Ovary (tissue), 10 donors: ENCODE measurements at places on chromosomes 3 and 15. TPM values are rescaled to one million over a fixed set of nuclear protein-coding genes. Genes with fewer than 3 reads are reported as not detected.

DNA sequence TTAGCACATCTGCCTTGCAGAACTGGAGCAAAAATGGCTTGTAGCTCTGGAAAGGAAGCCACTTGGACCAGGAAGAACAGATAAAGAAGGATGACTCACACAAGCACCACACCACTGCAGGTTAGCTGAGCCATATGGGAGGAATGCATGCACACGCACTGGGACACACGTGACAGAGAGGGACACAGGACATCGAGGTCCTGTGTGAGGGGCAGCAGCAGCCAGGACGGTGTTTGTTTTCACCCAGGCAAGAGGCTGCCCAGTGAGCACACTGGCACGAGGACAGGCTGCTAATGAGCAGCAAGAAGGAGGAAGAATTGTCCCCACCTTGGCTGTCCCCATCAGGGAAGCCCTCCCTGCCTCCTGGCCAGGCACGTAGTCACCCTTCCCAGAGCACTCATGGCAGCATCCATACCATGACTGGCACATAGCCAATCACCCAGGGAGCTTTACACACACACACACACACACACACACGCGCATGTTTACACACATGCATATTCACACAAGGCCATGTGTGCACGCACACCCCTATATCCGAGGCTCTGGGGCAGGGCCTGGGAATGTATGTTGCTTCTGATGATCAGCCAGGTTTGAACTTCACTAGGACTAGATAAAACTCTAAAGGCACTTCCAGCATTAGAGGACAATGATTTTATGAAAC lies 24.0 kb upstream of the SPTBN5 start:
- no peak for DNase-seq

The MAP1A gene
- total RNA-seq = 20.1 TPM

The RTP1 gene
- total RNA-seq = not detected

DNA sequence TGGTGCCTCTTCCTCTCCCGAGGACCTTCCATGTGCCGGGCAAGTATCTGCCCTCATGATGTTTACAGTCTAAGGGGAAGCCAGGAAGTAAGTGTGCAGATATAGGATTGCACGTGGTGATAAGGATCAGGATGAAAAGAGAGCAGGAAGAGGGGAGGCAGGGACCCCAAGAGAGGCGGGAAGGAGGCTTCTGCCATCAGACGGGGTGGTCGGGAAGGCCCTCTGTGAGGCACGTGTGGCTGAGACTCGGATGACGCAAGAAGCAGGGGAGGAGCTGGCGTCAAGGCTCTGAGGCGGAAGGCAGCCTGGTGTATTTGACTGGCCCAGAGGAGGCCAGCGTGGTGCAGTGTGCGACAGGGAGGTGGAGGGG lies 762 bp upstream of the IQSEC1 start:
- no peak for DNase-seq

The NMNAT3 gene
- total RNA-seq = 19.0 TPM

DNA sequence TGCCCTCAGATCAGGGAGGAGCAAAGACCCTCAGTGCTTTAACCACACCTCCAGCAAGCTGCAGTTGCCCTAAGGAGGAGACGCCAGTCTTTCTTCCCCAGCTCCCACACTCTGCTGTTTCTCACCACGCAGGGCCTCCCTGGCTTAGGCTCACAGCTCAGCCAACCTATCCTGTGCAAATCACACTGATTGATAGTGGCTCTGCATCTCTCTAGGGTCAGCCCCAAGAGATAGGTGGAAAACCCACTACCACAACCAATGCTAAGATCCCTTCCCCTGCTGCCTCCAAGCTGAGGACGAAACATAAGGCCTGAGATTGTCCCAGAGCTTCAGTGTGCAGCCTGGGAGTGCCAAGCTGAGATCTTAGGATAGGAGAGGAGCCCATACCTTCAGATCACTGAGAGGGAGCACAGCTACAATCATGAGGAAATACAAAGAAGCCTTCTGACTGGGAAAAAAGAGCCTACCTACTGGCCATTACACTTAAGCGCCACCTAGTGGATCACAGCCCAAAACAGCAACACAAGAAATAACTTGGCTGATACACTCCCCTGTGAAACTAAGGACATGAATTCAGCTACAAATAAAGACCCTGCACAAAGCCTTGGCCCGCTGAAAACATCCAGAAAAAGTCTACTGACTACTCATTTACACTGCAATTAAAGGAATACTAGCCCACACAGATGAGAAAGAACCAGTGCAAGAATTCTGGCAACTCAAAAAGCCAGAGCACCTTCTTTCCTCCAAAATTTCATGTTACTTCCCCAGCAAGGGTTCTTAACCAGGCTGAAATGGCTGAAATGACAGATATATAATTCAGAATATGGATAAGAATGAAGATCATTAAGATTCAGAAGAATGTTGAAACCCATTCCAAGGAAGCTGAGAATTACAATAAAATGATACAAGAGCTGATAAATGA lies 271.5 kb upstream of the DCBLD2 start:
- DNase-seq = no peak

The LRRN1 gene
- 5.7 TPM for total RNA-seq

The GRK7 gene
- total RNA-seq = 0.13 TPM

DNA sequence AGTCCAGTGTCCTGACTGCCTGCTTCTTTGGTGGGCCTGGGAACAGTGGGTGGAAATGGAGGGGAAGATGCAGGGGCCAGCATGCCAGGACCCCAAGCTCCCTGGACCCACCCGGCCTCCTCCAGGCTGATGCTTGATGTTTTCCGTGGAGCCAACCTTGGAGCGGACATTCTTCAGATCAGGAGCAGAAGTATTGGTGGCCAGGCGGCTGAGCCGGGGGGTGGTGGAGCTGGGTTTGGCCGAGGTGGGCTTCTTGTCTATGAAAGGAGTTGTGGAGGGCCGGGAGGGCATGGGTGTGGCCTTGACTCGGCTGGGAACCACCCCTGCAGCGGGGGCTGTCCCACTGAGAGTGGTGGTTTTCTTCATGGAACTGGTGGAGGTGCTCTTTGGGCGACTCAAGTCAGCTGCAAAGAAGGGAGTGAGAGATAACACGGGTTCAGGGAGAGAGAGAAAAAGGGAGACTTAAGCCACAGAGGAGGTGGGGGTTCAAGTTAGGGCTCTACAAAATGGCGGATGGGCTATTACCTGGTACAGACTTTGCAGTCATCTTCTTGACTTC lies 67.8 kb downstream of the DHX30 start:
- DNase-seq = no peak

The CACNA2D2 gene
- 0.95 TPM for total RNA-seq

- DNase-seq = no peak
Measured at GRCh38 chr3:197460002-197460401, 95.8 kb downstream of the BDH1 start.

DNA sequence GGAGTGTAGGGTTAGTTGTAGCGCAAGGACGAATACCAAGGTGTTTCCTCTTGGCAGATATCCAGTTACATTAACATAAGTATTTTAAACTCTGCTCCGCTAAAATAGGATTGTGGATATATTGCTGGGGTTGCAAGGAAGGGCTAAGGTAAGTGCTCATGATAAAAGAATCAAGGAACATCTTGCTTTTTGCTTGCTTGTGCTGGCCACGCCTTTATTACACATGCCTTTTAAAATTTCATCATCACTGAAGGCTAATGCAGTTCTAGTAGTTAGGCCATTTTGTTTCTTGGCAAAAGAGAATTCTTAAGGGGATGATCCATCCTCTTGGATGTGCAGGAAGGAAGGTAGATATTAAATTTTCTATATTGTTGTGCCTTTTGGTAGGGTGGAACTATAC lies 415.6 kb upstream of the TPM1 start:
- no peak for DNase-seq

The STARD9 gene
- total RNA-seq = 24.8 TPM

The NFKBIZ gene
- 45.5 TPM for total RNA-seq

GRCh38 chr3:176032043-176032442 lies 1165.2 kb downstream of the TBL1XR1 start:
- no peak for DNase-seq
